ENCODE measurements at places on chromosomes 16 and 17.

DNA sequence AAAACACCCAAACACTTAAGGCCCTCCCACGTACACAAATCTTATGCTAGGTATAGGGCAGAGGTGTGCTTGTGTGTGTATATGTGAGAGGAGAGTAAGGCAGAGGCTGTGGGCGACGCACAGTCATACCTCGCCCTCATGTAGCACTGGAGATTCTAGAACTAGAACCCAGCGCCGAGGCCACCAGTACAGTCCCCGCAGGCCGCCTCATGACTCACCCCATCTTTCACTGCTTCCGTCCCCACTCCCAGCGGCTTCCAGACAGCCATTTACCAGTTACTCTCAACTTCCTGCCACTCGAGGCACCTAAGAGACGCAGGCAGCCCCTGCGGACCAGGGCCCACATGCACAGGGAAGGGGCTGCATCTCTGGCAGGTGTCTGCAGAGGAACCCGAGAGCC, 23.2 kb upstream of the CYTH1 start:
- no peak for DNase-seq

GRCh38 chr16:87921236-87921773, 15.0 kb downstream of the CA5A start:
- DNase-seq, result no peak

DNA sequence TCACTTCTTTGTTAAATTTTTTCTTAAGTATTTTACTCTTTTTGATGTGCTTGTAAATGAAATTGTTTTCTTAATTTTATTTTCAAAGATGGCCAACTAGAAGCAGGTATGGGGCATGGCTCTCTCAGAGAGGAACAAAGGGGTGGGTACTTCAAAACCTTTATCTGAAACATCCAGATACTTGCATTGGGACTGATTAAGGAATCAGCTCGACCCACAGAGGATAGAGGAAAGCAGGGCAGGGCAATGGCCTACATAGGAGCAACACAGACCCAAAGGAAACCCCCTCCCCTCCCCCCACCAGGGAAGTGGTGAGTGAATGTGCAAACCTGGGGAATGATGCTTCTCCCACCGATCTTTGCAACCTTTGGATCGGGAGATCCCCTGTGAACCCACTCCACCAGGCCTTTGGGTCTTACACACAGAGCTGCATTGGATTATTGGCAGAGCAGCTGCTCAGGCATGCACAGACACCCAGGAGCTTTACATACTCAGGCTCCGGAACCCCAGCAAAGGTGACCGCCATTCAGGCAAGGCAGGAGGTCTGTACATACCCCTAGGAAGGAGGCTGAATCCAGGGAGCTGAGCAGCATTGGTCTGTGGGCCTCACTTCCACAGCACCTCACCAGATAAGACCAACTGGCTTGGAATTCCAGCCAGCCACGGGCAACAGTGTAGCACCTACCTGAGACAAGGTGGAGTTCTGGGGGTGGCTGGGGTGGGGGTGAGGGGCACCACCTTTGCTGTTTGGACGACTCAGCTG, 3.0 kb upstream of the CCR7 start:
- DNase-seq, result no peak

- no peak for DNase-seq
These were observed 15.1 kb downstream of the UBALD1 start for GRCh38 chr16:4599545-4599944.

DNA sequence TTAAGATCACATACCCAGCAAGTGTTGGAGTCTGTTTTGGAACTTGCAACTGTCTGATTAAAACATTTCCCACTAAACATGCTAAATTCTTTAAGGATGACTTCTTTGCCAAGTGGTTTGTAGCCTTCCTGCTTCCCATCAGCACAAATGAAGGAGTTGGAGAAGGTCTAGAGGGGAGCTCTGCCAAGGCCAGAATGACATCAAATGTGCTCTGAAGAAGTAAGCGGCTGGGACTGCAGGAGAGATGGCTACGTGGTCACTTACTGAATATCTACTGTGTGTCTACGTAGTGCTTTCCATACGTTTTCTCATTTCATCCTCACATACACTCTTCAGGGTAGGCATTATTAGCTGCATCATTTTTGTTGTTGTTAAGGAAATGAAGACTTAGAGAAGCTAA, 135.7 kb upstream of the NLRP1 start:
- no peak for DNase-seq

DNA sequence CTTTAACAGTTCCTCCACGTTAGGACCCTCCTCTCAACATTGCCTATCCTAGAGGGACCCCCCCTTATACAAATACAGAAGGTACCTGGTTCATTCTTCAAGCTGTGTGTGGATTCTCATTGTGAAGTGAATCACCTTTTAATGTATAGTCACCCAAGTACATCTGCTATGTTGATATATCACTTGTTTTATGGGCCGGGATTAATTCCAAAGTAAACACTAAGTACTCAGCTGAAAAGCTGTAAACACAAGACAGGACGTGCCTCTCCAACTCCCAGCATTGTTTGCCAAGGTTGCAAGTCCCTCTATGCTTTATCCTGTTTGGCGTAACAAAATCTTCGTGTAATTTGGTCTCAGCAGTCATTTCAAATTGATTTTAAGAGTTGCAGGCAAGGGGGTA, 123.6 kb downstream of the RBFOX1 start:
- no peak for DNase-seq

DNA sequence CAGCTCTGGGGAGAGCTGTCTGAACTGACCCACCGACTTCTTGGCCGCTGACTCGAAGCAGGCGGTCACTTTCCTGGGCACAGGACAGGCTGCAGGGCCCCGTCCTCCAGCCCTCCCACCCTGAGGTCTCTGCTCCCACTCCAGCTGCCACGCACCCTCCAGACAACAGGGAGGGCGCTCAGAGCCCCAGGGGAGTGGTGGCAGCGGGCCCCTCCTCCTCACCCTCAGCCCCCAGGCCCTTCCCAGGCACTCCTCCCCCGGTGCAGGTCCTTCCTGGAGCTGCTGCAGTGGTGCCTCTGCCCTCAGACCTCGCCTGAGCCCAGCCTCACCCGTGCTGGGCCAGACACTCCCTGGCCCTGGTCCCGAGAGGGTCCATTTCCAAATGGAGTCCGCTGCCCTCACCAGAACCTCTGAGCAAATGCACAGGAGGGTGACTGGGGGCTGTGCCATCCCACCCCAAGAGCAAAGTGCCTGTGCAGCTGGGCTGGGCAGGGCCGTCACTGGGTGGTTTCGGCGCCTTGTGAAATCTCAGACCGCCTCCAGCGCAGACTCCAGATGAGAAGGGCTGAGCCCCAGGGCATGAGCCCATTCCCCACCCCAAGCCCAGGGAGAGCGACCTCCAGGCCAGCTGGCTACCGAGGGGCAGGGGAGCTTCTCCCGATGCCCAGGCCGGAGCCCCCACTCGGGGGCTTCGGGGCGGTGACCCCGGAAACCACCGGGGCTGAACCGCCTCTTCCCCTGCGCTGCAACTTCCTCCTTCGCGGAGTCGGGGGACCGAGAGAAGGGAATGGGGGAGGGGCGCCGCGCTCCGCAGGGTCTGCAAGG, 717 bp downstream of the CYBA start:
- no peak for DNase-seq

DNA sequence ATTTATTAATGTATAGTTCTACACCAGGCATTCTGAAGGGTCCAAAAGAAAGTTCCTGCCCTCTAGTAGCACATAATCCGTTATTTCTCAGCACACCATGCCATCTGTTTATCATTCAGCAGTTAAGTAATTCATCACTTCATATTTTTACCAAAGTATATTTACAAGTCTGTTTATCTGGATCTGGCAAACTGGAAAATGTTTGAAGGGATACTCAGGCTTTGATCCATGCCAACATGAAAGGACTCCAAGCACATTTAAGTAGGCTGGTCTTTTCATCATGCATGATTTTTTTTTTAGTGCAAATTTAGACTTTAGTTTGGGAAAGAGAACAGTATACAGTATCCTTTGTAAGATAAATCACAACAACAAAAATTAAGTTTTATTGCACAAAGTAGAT, 4.1 kb upstream of the VPS4A start:
- no peak for DNase-seq

Data from omental fat pad (tissue), 4 donors.